ENCODE measurements at places on chromosomes 7 and 10.
A peak's percentile ranks its signal among the peaks of the same experiment; 100 is the strongest.

GRCh38 chr10:113359655-113360054 is 193.2 kb upstream of the HABP2 start:
- DNase-seq, result no peak

DNA sequence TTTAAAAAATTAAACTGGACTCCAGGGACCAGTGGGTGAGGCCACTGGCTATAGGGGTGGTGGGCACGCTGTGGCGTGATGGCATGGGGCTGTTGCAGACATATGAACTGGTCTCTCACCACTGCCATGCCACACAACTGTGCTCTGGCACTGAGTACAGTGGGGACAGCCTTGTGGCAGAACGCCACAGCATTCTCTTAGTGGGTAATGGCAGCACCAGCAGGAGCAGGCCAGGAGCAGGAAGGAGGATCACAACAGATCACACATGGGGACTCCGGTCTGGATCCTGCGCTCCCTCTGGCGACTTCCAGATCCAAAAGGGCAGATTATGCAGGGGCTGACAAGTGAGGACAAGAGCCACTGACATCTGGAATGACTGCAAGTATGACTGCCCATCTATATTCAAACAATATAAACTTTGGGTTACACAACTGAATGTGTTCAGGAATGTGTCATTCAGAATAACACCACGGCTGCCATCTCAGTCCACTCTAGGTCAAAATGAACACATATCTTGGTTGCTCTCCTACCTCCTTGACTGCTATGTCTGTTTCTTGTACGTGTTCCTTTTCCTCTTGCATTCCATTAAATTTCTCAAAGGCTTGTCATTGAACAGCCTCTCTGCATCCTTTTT is 176.0 kb downstream of the KMT2E start:
- DNase-seq, result no peak

GRCh38 chr10:50275650-50276235 is 24.4 kb upstream of the ASAH2 start:
- peak; percentile 53 for DNase-seq

GRCh38 chr7:43554423-43554822 is 28.5 kb upstream of the STK17A start:
- DNase-seq, result no peak

DNA sequence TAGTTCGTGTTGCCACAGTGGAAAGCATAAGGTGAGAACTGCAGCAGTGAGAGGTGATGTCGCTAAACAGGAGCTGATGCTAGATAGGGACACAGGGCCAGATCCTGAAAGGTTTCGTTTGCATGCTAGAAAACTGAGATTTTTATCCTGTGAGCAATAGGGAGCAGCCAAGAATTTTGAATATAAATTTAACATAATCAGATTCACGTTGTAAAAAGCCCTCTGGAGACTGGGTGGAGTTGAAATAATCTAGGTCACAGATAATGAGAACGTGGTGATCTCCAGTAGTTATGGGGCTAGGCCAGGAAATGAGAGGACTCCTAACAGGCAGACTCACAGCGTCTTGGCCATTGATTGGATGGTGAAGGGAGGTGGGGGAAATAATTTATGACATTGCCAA is 92.1 kb upstream of the IMMP2L start:
- no peak for DNase-seq

DNA sequence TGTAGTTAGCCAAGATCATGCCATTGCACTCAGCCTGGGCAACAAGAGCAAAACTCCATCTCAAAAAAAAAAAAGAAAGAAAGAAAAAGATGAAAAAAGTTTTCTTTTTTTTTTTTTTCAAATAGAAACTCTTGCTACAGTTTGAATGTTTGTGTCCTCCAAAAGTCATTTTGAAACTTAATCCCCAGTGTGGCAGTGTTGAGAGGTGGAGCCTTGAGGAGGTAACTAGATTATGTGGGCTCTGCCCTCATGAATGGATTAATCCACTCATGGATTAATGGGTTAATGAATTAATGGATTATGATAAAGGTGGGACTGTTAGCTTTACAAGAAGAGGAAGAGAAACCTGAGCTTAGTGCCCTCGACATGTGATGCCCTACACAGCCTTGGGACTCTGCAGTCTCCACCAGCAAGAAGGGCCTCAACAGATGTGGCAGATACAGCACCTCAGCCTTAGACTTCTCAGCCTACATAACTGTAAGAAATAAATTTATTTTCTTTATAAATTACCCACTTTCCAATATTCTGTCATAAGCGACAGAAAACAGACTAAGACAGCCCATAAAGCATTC is 25.1 kb downstream of the CPEB3 start:
- DNase-seq, result no peak

DNA sequence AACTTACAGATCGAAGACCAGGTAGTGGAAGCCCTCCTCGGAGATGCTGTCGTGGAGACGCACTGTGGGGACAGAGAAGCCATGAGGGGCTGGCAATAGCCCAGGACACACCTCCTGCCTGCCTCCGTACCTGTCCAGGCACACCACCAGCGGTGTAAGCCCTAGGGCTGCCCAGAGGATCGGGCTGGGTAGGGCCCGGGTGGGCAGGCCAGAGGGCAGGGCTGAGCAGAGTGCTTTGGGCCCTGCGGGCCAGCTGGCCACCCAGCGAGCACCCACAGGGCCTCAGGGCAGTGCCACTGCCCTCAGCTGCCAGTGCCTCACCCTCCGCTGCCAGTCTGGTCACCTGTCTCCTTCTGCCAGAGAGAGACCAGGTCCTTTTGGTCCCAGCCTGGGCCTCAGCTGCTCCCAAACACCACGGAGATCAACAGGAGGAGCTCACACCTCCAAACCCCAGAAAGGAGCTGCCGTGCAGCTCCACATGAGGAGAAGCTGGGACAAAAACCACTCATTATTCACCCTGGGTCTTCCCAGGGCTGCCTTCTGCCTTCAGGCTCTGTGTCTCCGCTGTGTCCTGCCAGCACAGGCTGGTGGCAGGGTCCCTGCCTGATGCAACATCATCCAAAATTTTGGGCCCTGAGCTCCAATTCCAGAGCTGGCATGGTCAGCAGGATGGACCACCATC is 58.2 kb downstream of the YKT6 start:
- no peak for DNase-seq

DNA sequence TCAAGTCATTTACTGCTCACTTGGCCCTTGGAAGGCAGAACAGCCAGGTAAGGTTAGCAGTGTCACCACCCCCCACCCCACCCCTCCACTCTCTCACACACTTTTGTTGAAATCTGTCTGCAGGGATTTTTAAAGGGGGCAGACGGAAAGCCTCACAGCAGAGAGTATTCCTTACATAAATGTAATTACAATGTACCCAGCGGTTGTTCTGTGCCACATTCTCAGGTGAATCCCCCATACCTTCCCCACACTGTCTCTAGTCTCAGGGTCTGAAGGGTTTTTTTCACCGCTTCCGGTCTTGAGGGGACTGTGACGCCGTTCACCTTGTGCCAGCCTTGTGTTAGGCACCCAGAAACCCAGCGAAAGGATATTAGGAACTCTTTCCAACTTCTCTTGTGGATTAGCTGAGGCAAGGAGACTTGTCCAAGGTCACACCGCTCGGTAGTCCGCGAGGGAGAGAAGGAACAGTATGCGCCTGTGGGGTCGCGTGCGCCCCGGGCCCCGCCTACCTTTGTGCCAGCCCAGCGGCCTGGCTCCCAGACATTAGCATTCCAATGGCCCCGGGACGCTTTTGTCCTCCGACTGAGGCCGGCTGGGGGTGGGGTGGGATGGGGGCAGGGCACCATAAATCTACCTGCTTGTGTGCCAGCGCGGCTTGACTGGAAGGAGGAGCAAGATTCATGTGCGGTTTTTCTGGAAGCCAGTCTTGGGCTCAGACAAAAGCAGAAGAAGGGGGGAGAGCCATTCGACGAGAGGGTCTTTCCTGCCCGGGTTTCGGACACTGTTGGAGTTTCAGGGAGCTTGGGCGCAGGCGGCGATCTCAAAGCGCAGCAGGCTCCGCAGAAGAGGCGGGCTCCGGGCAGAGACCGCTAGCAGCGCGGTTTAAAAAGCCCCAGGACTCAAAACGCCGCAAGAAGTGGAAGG is 4.5 kb downstream of the NEUROG3 start:
- no peak for DNase-seq

DNA sequence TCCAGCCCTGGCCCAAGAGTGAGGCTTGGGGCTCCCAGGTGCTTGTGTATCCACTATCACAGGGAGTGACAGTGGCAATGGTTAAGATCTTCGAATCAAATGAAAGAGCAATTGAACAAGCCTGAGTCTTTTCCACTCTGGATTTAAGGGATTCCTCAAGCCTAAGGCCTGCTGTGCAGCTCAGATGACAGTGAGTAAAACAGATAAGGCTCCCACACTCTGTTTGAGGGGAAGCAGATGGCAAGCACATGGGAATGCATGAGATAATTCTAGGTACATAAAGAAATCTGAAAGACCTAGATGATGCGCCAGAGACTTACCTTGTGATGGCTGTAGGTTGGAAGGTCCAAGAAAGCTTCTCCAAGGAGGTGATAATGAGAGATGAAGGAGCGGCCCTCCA is 95.0 kb downstream of the LRRC18 start:
- DNase-seq, result no peak

DNA sequence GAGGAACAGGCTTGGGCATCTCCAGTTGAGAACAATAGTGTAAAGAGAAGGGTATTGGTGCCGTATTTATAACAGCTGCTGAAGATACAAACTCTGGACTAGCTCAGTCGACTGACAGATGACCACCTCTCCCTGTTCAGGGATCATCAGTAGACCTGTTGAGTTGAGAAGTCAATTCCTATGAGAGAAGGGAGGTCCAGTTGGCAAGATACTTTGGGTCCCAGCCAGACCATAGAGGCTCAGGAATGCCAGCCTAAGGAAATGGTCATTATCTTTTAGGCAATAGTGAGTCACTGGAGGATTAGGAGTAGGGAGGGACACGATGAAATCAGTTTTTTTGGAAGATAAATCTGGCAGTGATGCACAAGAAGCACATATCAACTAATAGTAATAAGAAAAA is 202.9 kb downstream of the TRIL start:
- no peak for DNase-seq

DNA sequence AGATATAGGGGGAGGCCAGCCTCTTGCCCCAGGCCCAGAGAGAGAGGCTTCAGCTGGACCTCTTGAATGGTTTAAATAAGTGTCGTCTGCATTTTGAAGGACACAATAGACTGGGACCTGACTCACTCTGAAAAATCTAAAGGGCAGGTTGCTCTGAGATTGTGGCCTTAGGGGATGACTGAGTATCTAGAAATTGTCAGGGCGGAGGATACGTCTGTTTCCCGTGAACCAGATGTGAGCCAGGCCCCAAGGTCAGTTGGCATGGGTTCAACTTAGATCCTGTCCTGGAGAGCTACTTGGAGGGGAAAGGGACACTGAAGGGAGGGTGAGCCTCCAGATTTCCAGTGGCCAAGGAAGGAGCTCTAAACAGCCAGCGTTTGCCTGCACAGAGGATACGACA is 110.2 kb downstream of the CHN2 start:
- DNase-seq, result no peak

- no peak for DNase-seq
Measured at GRCh38 chr10:62327885-62328284, 46.3 kb upstream of the ZNF365 start.

- DNase-seq, result no peak
Measured at GRCh38 chr10:79140085-79140793, 71.5 kb downstream of the ZMIZ1 start.

DNA sequence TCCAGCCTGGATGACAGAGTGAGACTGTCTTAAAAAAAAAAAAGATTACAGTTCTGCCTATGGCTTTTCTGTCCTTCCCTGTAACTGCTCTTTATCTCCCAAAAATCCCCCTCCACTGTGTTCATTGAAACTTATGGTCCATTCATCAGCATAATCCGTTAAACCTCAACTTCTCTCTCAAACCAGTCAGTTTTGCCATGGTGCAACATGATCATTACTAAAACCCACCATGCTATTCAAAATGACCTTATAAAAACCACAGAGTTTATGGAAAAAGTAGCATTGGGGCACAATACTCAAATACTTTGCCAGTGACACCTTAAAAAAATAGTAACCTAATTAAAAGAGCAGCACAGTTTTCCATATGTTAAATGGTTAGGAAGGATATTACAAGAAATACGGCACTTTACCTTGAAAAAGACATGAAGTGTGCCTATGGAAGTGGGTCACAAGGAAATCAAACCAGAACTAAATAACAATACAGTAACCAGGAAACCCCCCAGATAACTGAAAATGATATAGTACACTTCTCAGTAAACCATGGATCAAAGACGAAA is 74.0 kb upstream of the ST8SIA6 start:
- DNase-seq, result no peak

DNA sequence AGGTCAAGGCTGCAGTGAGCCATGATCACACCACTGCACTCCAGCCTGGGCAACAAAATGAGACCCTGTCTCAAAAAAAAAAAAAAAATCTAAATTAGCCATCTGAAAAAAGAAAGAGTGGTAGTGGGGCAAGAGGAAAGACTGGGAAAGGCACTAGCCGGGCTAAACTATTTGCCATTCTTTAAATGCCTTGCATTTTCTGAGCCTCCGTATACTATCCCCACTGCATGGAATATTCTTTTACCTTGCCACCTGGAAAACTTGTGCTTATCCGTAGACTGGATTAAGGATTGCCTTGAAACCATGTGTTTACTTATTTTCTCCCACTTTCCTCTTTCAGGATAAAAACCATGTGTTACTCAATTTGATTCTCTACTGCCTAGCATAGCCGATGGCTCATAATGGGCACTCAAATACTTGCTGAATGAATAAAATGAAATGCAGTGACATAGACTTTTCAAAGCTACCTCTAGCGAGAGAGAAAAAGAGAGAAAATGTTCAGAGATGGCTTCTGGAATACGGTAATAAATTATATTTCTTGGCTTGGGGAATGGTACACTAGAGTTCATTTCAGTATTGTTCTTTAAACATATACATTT is 30.6 kb downstream of the HYCC1 start:
- no peak for DNase-seq

DNA sequence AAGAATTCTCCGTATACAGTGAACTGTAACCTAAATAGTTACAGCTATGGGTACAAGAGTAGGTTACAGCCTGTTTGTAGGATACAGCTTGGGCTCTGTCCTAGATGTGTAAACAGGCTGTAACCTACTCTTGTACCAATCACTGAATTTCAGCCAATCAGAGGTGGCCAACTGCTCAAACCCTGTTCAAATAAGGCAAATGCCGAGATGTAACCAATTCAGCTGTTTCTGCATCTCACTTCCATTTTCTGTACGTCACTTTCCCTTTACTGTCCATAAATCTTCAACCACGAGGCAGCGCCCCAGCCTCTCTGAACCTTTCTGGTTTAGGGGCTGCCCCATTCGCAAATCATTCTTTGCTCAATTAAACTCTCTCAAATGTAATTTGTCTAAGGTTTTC is 8.3 kb upstream of the MMP21 start:
- DNase-seq, result no peak

- DNase-seq, result no peak
Measured at GRCh38 chr10:132158823-132159222, 27.9 kb upstream of the DPYSL4 start.

GRCh38 chr7:154986200-154986945 is 16.6 kb downstream of the PAXIP1 start:
- DNase-seq, result no peak

All from activated CD4-positive, alpha-beta T cell treated with anti-CD3 and anti-CD28 coated beads, Interleukin-2, amount 50 U/mL, for 48 hours (primary cell).